Effector CD8-positive, alpha-beta T cell (primary cell): ENCODE measurements at places on chromosomes 7 and 10.

DNA sequence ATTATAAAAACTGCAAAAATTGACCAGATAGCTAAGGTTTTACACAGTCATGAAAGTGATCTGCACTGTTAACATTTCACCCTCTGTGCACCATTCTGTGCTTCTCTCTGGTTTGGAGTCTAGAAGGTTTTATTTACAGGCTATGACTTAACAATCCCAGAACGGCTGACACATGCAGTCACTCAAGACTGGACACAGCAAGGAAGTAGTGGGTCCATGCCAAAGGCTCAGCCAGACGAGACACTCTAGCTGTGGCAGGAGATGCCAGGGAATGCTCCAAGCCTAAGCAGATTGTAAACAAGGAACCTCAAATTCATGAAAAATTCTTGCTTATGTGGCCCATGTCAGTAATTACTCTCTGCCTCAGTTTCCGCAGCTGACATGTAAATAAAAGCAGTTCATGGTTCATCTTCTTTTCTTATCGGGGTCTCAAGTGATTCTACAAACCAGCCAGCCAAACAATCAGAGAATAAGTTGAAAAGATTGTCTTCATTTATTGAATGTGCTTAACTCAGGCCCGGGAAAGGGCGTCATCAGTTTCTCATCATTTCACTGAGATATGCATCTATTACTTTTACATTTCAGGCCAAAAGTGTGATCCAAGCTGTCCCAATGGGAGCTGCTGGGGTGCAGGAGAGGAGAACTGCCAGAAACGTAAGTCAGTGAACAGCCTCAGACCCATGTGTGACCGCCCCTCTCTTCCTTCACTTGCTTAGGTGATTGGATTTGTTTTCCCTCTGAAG lies 132.1 kb downstream of the EGFR start:
- no peak for DNase-seq

DNA sequence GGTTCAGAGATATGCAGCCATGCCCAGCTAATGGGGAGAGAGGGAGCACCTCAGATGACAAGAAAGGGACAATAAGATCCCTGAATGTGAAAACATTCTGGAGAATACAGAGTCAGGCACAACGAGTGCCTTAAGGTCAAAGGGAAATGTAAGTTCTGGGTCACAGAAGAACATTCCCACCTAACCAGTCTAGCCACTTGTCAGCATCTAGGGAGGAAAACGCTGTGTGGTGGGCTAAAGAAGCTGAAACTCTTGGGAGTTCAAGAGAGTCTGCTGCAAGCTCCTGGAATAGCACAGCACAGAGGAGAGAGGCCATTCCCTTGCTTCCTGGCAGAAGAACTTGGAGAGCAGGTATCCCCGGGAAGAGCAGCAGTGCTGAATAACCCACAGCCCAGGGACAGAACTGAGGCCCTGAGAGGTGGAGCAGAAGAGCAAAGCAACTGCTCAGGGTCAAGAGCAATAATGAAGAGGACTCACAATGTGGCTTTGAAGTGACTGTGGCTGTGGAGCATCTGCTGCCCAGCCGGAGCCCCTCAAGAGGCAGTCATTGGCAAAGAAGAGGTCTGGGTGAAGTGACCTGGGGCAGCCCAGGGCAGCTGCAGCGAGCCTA lies 182.3 kb downstream of the NPSR1 start:
- DNase-seq, result no peak

- no peak for DNase-seq
Observed at GRCh38 chr10:126930131-126930882, 25.1 kb downstream of the DOCK1 start.

DNA sequence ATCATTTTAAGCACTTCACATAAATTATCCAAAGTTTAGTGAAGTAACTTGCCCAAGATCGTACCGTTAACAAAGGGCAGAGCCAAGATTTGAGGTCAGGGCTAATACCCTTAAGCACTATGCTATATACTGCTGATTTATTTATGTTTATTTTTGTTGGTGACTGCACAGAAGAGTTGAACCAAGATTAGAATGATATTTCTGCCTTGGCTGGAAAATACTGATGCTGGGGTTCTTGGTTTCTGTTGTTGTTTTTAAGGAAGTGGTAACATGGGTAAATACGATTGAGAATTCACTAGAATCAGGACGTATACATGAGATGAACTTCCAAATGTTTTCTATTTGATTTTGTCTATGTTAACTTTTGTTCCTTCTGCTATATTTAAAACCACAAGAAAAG lies 9.3 kb downstream of the ADD3 start:
- no peak for DNase-seq

DNA sequence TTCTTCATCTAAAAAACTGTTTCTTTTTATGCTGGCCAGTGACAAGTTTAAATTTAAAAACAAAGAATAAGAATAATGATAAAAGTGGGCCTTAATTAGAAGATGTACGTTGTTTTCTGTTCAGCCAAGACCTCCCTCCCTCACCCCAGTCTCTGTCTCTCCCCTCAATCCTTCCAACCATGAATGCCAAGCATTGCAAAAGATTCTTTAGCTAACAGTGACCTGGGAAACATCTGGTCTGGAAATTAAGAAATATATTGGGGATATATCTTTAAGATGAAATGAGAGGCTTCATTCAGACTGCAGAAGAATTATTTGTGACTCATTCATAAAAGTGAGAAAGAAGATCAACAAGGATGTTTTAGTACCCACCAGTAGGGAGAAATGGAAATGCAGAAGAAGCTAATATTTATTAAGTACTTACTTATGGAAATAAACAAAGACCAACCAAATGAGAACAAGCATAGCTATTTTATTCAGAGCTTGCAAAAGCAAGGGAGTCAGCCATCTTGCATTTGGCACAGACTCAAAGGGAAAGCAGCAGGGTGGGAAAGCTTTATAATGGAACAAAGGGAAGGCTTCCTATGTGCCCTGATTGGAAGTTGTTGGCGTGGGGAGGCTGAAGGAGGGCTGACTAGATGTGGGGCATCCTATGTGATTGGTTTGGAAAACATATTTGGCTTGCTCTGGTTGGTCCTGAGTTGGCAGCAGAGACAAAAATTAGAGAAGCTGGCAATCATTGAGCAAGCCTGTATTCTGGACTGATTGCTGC lies 595.4 kb upstream of the GHITM start:
- no peak for DNase-seq

- no peak for DNase-seq
Observed at GRCh38 chr10:71344154-71344925, 25.3 kb downstream of the SLC29A3 start.

- DNase-seq, result no peak
Observed at GRCh38 chr7:128000854-128001265, 30.4 kb downstream of the LRRC4 start.

DNA sequence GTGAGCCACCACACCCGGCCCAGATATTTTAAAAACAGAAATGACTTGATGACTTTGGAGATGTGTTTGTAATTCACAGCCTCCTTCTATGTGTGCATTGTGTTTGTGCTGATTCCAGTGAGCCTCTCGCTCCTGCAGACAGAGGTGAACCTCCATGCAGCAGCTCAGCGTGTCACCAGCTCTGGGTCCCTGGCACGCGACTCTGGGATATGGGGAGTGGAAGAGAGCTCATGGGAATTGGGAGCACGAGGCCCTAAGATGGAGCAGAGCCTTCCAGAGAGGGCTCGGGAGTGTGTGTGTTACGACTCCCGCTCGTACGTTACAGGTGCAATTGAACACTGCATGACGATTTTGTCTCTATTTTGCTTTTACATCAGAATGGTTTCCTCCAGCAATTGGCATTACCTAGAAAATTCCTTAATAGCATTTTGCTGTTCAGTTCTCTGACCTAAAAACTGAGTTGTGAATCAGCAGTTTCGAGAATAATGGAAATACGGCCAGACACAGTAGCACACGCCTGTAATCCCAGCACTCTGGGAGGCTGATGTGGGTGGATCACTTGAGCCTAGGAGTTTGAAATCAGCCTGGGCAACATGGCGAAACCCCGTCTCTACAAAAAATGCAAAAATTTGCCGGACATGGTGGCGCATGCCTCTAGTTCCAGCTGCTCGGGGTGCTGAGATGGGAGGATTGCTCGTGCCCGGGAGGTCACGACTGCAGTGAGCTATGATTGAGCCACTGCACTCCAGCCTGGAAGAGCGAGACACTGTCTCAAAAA lies 204.6 kb downstream of the CUX1 start:
- no peak for DNase-seq

DNA sequence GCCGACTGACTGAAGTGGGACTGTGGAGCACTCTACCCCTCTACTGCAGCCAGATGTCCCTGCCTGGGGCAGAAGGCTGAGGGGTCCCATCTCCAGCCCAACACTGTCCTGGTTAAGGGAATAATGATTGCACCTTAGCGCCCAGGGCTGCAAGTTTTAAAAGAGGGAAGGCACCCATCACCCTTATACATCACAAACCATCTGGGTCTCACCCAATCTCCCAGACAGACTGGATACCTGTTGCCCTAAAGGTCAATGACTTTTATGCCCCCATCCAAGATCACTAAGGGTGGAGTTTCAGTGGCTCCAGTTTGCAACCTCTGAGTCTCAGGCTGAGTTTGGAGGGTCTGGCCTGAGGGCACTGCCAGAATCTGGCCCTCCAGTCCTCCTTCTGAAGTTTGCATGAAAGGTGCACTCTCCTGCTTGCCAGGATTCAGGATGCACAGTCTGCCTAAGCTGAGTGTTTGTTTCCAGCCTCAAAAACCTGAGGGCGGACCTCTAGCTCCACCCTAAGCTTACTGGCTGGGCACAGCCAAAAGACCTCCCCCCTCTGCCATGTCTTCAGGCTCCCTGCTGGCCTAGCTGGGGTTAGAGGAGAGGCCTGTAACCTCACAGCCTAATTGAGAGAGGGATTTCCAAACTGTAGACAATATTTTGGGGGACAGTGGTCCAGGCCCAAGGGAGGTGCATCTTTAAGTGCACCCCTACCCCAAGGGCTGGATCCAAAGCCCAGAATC lies 2.5 kb upstream of the EMX2 start:
- DNase-seq, result no peak

DNA sequence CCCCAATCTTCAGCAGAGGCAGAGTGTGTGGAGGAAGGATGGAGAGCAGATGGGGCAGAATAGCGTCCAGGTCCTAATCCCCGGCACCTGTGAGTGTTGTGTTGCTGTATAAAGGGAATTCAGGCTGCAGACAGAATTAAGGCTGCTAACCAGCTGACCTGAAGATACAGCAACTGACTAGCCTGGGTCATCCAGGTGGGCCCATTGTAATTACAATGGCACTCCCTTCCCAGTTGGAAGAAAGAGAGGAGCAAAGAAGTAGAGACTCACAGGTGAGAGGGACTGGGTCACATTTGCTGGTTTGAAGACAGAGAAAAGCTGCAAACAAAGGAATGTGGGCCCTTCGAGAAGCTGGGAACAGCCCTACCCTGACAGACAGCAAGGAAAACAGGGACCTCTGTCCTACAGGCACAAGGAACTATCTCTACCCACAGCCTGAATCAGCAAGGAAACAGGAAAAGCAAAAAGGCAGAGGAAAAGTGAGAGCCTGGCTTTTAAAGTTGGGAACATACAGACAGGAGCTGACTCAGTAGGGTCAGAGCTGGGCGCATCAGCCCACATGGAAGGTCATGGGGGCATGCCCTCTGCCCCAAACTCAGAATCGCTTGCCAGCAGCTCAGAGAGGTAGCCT lies 11.6 kb upstream of the TMEM72 start:
- DNase-seq, result no peak

- DNase-seq, result no peak
Observed at GRCh38 chr7:29619848-29620555, 56.4 kb downstream of the PRR15 start.

DNA sequence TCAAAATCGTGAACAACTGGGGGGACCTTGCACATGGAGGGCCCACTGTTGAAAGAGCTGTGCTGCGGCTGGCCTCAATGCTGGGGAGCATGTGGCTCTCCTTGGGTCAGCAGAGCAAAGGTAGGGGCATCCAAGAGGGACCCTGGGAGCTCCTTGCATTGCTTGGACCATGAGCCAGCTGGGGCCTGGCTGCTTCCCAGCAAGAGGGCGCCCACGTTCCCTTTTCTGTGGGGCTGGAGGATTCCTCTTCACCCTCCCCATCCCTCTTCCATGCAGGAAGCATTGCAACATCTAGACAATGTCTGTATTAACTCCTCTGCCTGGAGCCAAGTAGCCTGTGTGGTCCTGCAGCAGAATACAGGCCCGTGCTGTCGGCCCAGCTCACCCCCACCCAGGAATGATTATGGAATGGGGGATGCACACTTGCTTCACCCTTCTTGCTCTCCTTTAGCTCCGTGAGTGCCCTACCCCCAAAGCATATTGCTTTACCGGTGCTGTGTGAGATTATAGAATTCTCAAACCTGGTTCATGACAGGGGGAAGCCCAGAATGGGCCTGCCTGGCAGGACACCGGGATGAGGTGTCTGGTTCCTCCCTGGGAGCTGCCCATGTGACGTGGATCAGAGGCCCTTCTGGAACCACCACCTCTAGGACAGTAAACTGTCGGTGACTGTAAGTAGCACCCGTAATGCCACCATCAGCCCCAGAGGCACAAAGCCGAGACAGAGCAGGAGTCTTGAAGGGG lies 61.9 kb downstream of the SYPL1 start:
- DNase-seq, result no peak

DNA sequence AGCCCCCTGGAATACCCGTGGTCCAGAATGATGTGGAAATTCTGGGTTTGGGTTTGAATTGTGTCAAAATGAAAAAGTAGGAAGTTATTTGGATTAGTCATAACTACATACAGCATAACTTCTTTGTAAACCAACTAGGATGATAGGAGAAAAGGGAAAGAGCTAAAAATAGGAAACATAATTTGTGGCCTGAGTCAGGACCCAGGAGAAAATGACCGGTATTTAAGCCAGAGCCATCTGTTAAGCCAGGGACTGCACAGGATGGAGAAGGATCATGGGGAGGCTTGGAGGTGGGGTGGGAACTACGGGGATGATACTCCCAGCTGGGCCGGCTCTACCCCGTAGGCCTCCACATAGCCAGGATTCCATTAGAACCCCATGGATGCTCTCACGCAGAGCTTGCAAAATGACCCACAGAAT lies 98.6 kb downstream of the MYOF start:
- DNase-seq, result no peak

DNA sequence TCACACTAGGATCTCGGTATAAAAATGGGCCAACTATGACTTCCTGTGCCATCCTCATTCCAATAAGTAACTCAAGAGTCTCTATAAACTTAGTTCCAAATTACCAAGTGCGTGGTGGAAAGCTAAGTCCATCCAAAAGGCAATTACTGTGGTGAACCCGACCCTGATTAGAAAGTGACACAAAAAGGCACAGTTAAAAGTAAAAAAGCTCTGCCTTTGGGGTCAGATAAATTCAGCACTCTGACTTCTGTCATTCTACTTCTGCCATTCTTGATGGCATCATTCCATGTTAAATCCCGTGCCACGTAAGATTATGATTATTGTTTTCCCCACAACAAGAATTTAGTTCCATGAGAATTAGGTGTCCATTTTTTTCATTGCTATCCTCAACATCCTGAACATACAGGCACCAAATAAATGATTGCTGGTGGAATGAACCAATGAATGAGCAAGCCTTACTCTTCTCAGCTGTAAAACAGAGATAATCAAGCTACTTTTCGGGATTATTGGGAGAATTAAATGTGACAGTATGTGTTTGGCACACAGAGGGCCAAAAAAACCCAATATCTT lies 877 bp downstream of the NCOA4 start:
- DNase-seq, result no peak

GRCh38 chr10:18528292-18528691 lies 123.1 kb downstream of the NSUN6 start:
- DNase-seq, result no peak
